Activated CD4-positive, alpha-beta T cell treated with anti-CD3 and anti-CD28 coated beads, Interleukin-2, amount 10 ng/mL, durations not matched to agents 7 days and 5 days (primary cell): ENCODE measurements at places on chromosomes 12 and 14. TPM values are rescaled to one million over a fixed set of nuclear protein-coding genes. Genes with fewer than 3 reads are reported as not detected.

GRCh38 chr14:52049721-52050588, 18.9 kb downstream of the NID2 start:
- DNase-seq, result no peak

CLEC4C gene
- not detected for total RNA-seq

HIGD1C gene
- not detected for total RNA-seq

- DNase-seq, result peak; percentile 80
Observed at GRCh38 chr12:121530600-121531355, 50.0 kb downstream of the KDM2B start.

DNA sequence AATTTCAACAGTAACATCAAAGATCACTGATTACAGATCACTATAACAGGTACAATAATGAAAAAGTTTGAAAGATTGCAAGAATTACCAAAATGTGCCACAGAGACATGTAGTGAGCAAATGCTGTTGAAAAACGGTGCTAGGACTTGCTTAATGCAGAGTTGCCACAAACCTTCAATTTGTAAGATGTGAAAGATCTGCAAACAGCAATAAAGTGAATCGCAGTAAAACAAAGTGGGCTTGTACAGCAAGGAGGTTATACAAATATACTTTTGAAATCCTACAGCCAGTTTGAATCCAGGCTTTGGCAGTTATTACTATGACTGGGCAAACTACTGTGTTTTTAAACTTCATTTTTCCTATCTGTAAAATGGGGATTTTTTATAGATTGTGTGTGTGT, 1.0 kb upstream of the PLEKHA5 start:
- no peak for DNase-seq
